Smooth muscle cell of the pulmonary artery (primary cell): ENCODE measurements at places on chromosomes 2 and 18. TPM values are rescaled to one million over a fixed set of nuclear protein-coding genes. Genes with fewer than 3 reads are reported as not detected.

The SAG gene
- total RNA-seq = not detected in 2 replicates

The PAX8 gene
- total RNA-seq = 0.91 and 1.6 TPM in 2 replicates

The FAHD2B gene
- total RNA-seq = 3.7 and 7.4 TPM in 2 replicates

The SCRN3 gene
- 29.6 and 32.9 TPM in 2 replicates for total RNA-seq

The MC5R gene
- not detected in 2 replicates for total RNA-seq

The TCF7L1 gene
- 5.1 and 5.2 TPM in 2 replicates for total RNA-seq

The PAX3 gene
- not detected in 2 replicates for total RNA-seq

The REG1B gene
- not detected in 2 replicates for total RNA-seq

The GAL3ST2 gene
- total RNA-seq = 0.33 and 0.46 TPM in 2 replicates

The ANKRD62 gene
- total RNA-seq = not detected in 2 replicates

The DNAH6 gene
- total RNA-seq = 0.07 and 0.13 TPM in 2 replicates

The GKN1 gene
- total RNA-seq = not detected in 2 replicates

The SYT4 gene
- total RNA-seq = not detected in 2 replicates

The PSD4 gene
- 0.72 and 1.4 TPM in 2 replicates for total RNA-seq

The VWA3B gene
- total RNA-seq = not detected in 2 replicates

The RAB6C gene
- total RNA-seq = not detected in 2 replicates

The LRRTM1 gene
- not detected in 2 replicates for total RNA-seq

The GALNT13 gene
- total RNA-seq = 0.20 and 1.5 TPM in 2 replicates

The ITGB6 gene
- 0.07 and 0.40 TPM in 2 replicates for total RNA-seq

The FAM168B gene
- 98.4 and 100 TPM in 2 replicates for total RNA-seq

The SCLY gene
- 11.7 and 18.3 TPM in 2 replicates for total RNA-seq

The COL4A3 gene
- 2.6 and 3.5 TPM in 2 replicates for total RNA-seq

The ALLC gene
- not detected in 2 replicates for total RNA-seq

The INO80C gene
- total RNA-seq = 2.7 and 6.5 TPM in 2 replicates

The LDLRAD4 gene
- total RNA-seq = 0.39 and 1.8 TPM in 2 replicates

The HOXD9 gene
- total RNA-seq = not detected in 2 replicates

The POU3F3 gene
- not detected in 2 replicates for total RNA-seq

The NETO1 gene
- not detected in 2 replicates for total RNA-seq

The LIPG gene
- 5.5 and 43.0 TPM in 2 replicates for total RNA-seq

The TFCP2L1 gene
- under 0.01 TPM in 1 of 2 replicates, not detected in the other for total RNA-seq

The TACR1 gene
- total RNA-seq = 0.26 and 0.73 TPM in 2 replicates

The MAP2 gene
- 10.7 and 20.1 TPM in 2 replicates for total RNA-seq

The LRRC30 gene
- total RNA-seq = not detected in 2 replicates

The SERPINB10 gene
- total RNA-seq = not detected in 2 replicates

The SLC25A12 gene
- total RNA-seq = 20.2 and 23.5 TPM in 2 replicates

The PTPRM gene
- total RNA-seq = 99.4 and 101 TPM in 2 replicates

The UGT1A10 gene
- 0.10 and 0.13 TPM in 2 replicates for total RNA-seq

The PDE1A gene
- total RNA-seq = 9.7 and 108 TPM in 2 replicates

The RUFY4 gene
- total RNA-seq = not detected in 2 replicates

The OTOS gene
- not detected in 2 replicates for total RNA-seq

The COBLL1 gene
- total RNA-seq = 13.3 and 16.1 TPM in 2 replicates

The EFR3B gene
- total RNA-seq = 0.85 and 2.4 TPM in 2 replicates

The TSPYL6 gene
- not detected in 2 replicates for total RNA-seq

The CARF gene
- 6.5 and 7.0 TPM in 2 replicates for total RNA-seq
